NT2/D1 (cell line): ENCODE measurements at places on chromosomes 11 and 22.

GRCh38 chr11:130031945-130032344, 29.3 kb upstream of the PRDM10 start:
- DNase-seq = no peak

- no peak for DNase-seq
These were observed 47.0 kb upstream of the B3GNT6 start for GRCh38 chr11:76987203-76987602.

DNA sequence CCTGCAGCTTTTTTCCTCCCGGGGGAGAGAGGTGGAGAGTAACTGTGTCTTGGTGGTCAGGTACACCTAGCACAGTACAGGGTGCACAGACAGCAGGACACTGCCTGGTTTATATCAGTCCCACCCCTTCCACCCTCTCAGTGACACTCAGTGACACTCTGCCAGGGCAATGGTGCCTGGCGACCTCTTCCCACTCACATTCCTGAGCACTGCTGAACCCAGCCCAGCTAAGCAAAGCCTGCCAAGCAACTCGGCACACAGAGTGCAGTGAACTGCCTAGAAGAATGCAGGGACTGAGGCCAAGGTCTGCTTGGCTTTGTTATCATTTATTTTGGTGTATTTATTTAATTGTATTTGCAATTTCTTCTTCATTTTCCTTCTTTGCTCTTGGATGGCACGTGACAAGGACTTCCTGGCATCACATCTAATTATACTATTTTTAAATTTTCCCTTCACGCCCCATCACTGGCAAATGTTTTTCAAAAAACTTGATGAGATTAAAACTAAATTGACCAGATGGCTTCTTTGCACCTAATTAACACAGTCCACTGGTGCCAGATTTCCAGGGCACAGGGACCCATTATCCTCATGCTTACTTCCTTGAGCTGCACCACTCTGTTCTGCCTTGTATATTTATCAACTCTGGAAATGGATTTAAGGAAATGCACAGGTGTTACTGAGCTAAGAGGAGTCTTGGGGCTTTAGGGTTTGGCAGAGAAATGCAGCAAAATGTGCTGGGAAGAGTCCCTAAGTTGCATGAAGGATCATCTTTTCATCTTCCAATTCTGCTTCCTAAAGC, 205.6 kb downstream of the ADAMTS15 start:
- no peak for DNase-seq

DNA sequence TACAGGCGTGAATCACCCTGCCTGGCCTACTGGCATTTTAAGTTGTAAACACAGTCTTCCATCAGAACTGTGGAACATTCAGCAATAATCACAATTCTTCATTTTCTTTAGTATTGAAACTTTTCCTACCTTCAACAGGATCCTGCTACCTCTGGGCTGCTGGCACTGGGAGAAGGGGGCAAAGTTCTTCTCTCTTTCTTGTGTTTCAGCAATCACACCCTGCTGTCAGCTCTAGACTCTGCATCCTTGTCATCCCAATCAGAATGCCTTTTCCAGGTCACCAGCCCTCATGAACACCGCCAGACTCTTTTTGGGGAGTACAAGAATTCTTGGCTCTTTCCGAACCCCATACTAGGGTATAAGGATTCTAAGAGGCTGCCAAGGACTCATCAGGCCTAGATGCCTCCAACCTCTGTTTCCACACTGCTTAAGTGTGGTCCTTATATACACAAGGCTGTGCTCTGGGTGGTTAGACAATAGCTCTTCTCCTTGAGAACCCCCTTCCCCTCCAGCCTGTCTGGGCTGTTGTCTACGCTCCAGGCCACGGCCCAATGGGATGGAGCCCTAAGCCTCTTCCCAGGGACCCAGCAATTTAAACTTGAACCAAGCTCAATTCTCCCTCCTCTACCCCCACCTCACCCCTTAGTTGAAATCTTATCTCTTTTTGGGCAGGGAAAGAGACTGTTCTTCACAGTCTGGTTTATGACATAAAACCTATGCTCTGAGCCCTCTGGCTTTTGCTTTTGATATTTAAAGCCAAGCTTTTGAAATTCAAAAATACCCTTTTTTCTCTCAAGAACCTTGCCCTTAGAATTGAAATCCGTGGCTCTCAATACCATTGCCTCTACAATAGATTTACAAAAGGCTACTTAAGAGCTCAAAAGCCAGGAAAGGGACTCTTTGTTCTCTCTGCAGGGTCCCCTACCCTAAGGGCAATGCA, 327.4 kb downstream of the BUD13 start:
- DNase-seq = peak; percentile 92

DNA sequence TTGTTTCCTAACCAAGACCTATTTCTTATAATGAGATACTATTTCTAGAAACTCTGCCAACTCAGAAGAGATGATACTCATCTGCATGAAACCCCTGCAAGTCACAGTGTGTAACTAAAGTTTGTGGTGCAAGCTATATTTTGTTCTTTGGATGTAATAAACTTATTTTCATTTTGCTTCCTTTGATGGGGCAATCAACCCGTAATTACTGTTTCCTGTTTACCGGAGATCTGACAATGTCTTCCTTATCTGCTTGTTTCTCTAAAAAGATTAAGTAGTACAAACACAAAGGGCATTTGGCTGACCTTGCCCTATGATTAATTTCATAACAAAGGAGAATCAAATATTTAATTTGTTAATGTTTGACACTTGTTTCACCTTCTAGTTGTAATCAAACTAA, 846.6 kb upstream of the ANO3 start:
- no peak for DNase-seq

- no peak for DNase-seq
These were observed 111.6 kb upstream of the CD82 start for GRCh38 chr11:44453871-44454270.

GRCh38 chr22:41435560-41435959, 11.0 kb downstream of the TOB2 start:
- DNase-seq = no peak

GRCh38 chr11:85652786-85653447, 5.2 kb downstream of the TMEM126A start:
- no peak for DNase-seq

DNA sequence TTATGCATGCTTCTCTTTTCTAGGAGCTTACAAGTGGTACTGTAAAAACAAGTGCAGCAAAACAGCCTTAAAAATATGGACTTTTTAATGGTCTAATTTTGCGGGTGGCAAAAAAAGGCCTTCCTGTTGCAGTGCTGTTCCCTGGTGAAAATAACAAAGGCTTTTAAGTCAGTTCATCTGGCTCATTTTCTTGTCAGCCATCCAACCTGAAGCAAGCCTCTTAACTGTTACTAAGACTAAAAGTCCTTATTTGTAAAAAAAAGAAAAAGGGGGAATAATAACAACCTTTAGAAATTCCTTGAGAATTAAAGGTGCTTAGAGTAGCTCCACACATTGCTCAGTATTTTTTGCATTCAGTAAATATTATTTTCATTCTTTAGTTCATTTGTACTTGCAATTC, 200.5 kb upstream of the CHORDC1 start:
- DNase-seq = no peak

- DNase-seq = no peak
These were observed 29.9 kb upstream of the COMT start for GRCh38 chr22:19911540-19912270.

GRCh38 chr11:33540946-33541915, 159.4 kb downstream of the C11orf91 start:
- no peak for DNase-seq

GRCh38 chr11:106231591-106231990, 154.1 kb downstream of the AASDHPPT start:
- DNase-seq = no peak

DNA sequence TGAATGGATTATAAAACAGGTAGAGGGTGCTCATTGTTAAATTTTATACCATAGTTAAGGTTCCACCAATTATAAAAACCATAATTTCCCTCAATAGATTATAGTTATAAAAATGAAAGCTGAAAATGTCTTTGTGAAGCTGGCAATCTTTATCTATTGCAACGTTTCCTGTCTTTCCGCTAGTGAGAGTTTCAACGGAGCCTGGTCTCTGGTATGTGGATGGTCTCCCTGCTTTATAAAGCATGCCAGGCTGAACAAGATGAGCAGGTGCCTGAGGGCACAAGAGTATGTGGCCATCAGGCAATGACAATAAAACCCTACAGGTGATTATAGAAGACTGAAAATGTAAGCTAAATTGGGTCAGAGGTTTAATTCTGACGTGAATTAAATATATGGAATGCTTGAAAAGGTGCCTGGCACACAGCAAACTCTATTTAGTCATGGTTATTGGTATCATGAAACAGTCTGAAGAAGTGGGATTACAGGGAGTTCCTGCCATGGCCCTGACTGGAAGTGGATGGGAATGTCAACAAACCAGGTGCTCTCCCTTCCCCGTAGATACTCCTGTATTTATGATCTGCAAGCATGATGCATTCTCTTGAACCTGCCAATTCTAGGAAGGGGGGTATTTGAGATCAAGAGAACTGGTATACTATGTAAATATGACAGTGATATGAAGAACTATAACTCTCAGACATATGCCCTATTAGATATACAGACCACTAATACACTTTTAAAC, 115.7 kb downstream of the ENTHD1 start:
- no peak for DNase-seq

DNA sequence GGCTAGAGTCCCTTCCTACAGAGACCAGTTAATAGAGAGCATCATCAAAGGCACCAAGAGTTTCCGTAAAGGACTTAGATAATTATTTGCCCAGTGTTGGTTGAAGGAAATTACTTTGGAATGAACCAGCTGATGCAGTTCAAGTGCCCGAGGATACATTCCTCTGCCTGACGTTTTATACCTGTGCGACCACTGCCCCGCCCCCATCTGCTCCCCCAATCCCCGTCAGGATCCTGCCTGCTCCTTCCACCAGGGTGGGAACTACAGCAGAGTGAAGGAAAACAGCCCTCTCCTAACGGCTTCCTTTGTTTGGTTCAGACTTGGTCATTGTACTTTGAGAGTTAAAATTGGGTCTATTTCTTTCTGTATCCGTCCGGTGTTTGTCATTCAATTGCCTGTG, 761.5 kb downstream of the NTM start:
- DNase-seq = no peak

- DNase-seq = no peak
These were observed 18.6 kb downstream of the TMEM258 start for GRCh38 chr11:61773809-61774208.

DNA sequence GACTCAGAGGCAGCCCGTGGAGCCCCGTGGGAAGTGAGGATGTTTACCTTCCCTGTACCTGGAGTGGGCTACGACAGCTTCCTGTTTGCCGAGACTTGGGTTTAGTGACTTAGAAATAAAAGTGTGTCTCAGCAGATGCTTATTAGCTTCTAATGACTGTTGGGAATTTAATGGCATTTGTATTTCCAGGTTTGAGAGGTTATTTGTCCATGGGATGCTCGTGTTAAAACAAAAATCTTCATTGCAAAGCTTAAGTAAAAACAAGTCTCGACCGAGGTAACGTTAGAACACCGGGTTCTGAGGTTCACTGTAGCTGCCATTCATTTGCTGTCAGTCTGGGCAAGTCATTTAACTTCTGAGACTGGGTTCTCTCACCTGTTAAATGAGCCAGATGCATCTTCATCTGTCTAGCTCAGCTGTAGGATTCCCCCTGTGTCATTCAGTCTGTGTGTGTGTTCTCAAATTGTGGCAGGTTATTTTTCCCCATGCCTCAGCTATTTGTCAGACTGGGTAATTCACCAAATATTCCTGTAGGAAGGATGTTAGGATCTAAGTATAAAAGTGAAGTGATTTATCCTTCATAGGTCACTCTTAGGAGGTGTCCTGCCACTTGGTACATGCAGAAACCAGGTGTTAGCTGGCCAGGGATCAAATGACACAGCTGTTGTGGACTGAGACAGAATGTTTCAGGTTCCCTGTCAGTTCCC, 791 bp downstream of the EI24 start:
- DNase-seq = no peak

DNA sequence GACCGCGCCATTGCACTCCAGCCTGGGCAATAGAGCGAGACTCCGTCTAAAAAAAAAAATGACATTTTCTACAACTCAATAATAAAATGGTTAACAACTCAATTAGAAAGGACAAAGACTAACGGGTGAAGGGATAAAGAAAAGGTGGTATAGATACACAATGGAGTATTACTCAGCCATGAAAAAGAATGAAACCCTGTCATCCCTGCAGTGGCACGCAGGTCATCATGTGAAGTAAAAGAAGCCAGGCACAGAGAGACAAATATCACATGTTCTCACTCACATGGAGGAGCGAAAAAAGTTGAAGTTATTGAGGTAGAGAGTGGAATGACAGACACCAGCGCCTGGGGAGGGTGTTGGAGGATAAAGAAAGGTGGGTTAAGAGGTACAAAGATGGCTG, 39.0 kb downstream of the WNT7B start:
- no peak for DNase-seq

- no peak for DNase-seq
These were observed 12.2 kb downstream of the CSF2RB start for GRCh38 chr22:36925388-36926290.

- DNase-seq = no peak
These were observed 425.8 kb upstream of the B3GAT1 start for GRCh38 chr11:134837887-134838232.

DNA sequence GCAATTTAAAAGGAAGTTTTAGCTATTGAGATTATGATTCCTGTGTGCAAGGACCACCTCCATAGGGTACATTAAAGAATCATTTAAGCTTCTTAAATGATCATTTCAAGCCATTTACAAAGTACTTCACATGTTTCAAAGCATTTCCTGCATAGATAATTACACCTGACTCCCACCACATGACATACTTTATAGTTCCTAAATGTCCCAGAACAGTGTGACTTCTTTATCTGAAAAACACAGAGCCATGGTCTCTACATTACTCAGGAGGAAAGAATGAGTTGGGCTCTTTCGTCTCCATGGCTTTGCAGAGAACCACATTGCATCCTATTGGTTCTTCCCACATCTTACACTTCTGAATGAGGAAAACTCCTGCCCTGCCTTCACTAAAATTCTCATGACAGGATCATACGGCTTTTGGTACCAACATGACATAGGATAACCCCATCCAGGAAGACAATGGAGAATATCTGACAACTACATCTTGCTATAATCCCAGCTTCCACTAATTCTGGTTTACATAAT, 88.6 kb downstream of the ETS1 start:
- DNase-seq = no peak

DNA sequence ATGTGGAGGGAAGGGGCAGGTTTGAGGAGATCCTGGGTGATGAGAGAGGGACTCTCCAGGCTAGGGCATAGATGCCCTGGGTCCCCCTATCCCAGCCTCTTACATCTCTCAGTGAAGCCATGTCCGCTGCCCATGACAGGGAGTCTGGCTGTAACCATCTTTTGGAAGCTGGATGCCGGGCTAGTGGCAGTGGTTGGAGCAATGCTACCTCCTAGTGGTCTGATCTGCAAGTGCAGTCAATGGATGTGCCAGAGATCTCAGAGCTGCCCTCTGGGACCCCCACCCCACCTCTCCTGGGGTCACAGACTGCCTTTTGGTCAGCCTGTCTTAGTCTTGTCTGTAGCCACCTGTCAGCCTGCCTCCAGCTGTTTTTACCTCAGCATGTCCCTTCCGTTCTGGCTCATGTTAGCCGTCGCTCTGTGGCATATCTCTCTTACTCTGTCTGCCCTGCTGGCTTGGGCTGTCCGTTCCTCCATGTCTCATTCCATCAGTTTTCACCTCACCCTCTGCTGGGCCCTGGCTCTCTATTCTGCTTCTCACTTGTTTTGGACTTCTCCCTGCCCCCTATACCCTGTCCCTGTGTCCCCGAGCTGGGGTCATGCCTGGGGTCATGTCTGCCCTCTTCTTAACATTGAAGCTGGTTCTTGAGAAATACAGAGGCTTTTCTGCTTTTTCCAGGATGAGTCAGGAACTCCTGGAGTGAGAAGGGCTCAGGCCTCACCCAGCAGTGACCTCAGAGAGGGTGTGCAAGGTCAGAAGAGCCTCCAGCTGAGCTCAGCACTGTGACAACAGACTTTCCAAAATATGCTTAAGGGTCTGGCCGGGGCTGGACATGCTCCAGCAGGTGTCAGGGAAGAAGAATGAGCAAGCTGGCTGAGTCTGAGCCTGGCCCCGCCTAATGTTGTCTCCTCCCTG, 52.0 kb upstream of the THY1 start:
- DNase-seq = peak; percentile 62
